Kidney (tissue), 22 donors: ENCODE measurements at places on chromosomes 1 and 21.

GRCh38 chr21:35382696-35383095, 333.6 kb upstream of the RUNX1 start:
- DNase-seq = no peak

GRCh38 chr1:202143011-202143767, 1.3 kb downstream of the ARL8A start:
- DNase-seq = no peak

DNA sequence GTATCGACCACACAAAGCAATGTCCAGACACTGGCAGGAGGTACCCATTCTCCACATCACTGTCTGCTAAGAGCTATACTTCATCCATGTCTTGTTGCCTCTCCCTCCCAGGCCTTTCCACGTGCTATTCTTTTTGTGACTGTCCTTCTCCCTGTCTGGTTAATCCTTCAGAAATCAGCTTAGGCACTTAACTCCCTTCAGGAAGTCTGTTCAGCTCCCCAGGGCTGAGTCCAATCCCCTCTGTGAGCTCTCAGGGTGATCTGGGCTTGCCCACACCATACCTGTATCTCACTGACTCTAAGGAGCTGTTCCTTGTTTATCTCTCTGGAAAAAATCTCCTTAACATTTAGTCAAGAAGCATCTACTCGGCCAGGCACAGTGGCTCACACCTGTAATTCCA, 69.4 kb downstream of the NID1 start:
- DNase-seq = no peak

GRCh38 chr21:45309069-45309986, 21.6 kb upstream of the POFUT2 start:
- DNase-seq = peak; percentile 74

- no peak for DNase-seq
Observed at GRCh38 chr1:38500891-38501290, 358.7 kb downstream of the RRAGC start.
